ENCODE measurements at places on chromosomes 2 and 18. TPM values are rescaled to one million over a fixed set of nuclear protein-coding genes. Genes with fewer than 3 reads are reported as not detected.

KRTCAP3 gene
- total RNA-seq, result 3.5 TPM

CDH19 gene
- total RNA-seq, result not detected

SIX3 gene
- not detected for total RNA-seq

TUBB8B gene
- total RNA-seq, result not detected

ABCA12 gene
- 11.4 TPM for total RNA-seq

SLC9A4 gene
- 7.6 TPM for total RNA-seq

IL18R1 gene
- 4.0 TPM for total RNA-seq

RAB6C gene
- total RNA-seq, result not detected

IL1A gene
- total RNA-seq, result 6.3 TPM

FSIP2 gene
- total RNA-seq, result under 0.01 TPM

FARSB gene
- total RNA-seq, result 9.3 TPM

RGPD3 gene
- 1.0 TPM for total RNA-seq

ABHD1 gene
- not detected for total RNA-seq

DHRS9 gene
- total RNA-seq, result not detected

PLCD4 gene
- total RNA-seq, result 2.9 TPM

RMDN2 gene
- total RNA-seq, result 18.1 TPM

PROKR1 gene
- total RNA-seq, result not detected

RIT2 gene
- total RNA-seq, result not detected

RASGRP3 gene
- total RNA-seq, result 2.4 TPM

NCL gene
- 418 TPM for total RNA-seq

ARL5A gene
- 85.4 TPM for total RNA-seq

PRSS56 gene
- total RNA-seq, result not detected

ALPI gene
- total RNA-seq, result not detected

IL1RN gene
- 1.6 TPM for total RNA-seq

SERPINB10 gene
- total RNA-seq, result not detected

DLGAP1 gene
- total RNA-seq, result 7.2 TPM

IGFBP5 gene
- 8.9 TPM for total RNA-seq

CD8B2 gene
- not detected for total RNA-seq

NEU4 gene
- 0.40 TPM for total RNA-seq

UPP2 gene
- not detected for total RNA-seq

CREG2 gene
- 0.70 TPM for total RNA-seq

TIGD1 gene
- 2.3 TPM for total RNA-seq

ESPNL gene
- total RNA-seq, result 4.5 TPM
